Lower leg skin (tissue), 4 donors: ENCODE measurements at places on chromosomes 11 and 22. TPM values are rescaled to one million over a fixed set of nuclear protein-coding genes. Genes with fewer than 3 reads are reported as not detected.

APOBEC3B gene
- 0.15 TPM for total RNA-seq

ZP1 gene
- 0.25 TPM for total RNA-seq

MED17 gene
- 42.1 TPM for total RNA-seq

DNA sequence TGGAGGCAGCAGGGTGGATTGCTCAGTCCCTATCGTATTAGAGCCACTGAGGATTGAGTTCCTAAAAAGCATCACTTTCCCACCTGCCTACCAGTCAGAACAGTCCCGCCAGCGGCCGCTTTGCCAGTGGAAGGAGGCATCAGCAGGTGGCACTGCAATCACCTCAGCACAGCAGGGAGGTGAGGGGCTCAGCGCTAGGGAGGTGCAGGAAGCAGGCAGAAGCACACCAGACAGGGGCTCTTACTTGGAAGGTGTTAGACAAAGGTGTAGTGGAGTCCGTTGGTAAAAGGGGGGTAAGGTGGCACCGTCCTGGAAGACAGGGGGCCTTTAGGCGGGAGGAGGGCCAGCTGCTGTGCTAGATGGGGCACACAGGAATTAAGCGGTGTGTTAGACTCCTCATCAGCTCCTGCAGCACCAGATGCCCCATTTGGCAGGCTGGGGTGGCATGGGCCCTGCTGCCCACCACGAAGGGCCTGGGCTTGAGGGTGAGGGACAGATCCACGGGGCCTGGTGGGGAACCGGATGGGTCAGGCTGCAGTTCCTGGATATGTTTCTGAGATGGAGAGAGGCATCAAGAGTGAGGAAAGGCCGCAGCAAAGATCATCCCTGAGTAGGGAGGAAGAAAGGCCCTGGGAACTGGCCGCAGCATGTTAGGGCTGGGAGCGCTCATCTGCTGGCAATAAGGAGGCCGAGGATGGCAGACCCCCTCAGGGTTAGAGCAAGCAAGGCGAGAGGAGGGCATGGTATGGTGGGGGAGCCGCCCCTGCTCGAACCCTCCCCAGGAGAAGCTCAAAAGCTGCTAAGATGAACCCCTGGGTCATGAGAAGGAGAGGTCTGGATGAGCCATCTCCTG, 42.5 kb downstream of the C11orf58 start:
- peak; percentile 76 for DNase-seq

GRCh38 chr11:69650081-69650831, 9.3 kb downstream of the CCND1 start:
- DNase-seq: no peak

DNA sequence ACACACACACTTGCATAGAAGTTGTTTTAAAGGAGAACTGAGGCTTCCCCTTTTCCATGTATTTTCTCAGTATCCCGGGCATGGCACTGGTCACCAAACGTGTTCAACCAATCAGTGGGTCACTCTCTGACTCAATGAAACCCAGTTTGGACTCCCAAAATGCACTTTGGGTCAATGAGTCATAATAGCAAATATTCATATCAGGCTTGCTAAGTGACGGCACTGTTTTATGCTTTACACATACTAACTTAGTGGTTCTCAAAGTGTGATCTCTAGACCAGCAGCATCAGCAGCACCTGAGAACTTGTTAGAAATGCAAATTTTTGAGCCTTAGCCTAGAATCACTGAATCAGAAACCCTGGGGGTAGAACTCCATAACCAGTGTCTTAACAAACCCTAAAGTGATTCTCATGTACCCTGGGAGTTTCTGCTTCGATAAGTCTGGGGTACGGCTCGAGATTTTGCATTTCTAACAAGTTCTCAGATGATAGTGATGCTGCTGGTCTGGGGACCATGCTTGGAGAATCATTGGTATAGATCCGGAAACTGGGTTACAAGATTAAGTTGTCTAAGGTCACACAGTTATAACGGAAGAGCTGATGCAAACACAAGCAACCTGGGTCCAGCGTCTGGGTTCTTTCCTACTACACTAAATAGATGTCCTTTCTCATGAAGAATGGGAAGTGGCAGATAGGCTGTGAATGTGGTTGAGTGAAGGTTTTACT, 35.6 kb downstream of the ETS1 start:
- no peak for DNase-seq

DNA sequence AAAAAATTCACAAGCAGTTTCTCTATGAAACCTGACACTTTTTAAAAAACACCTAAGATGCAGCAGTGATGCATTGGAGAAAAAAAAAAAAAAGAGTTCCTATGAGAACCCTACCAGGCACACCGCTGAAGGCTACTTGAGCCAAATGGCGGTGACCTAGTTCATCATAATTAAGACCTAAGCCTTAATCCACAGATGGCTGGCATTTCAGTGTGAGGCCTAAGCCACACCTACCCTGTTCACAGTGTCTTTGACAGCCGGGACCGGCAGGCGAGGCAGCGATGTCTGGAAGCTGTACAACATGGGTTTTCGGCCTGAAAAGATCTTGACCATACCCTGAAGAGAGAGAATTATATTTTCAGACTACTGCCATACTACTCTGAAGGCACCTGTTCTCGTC, 38.0 kb downstream of the CPT1A start:
- no peak for DNase-seq

- DNase-seq: no peak
These were observed 980.6 kb downstream of the NTM start for GRCh38 chr11:132351050-132351449.
